ENCODE measurements at places on chromosomes 4 and X.

- DNase-seq: no peak
Observed at GRCh38 chr4:111905511-111905910, 239.7 kb upstream of the FAM241A start.

DNA sequence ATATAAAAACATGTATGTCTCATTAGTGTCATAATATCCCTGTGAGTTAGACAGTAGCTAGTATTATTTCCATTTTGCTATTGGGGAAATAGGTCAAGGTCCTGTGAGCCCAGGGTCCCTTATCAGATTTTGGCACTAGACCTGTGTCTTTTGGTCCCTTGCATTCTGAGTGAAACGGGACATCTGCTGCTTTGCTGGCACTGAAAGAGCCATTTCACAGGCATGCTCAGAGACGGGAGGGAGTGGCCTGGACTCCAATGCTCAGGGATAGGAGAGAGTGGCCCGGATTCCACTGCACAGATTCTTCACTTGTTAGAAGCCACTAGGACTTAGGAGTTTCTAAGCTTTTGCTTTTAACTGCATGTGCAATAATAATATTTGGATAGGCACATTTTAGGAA is 177.2 kb downstream of the TSPAN5 start:
- no peak for DNase-seq

DNA sequence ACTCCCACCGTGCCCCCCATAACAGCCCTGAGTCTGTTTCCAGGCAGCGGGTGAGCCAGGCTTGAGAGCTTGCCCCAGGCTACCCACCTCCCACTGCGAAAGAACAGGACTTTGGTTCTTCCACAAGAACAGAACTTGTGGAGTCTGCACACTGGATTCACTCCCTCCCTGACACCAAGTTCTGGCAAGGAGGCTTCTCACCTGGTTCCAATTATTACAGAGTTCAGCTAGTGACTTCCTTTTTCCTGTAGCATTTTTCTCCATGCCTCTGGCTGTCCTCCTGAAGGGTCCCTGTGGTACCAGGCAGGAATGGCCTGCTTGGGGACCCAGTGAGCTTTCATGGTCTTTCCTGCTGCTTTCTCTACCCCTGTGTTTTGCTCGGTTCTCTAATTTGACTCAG is 208.6 kb upstream of the SFRP2 start:
- no peak for DNase-seq

GRCh38 chrX:4809571-4809970 is 1096.1 kb upstream of the PRKX start:
- no peak for DNase-seq

DNA sequence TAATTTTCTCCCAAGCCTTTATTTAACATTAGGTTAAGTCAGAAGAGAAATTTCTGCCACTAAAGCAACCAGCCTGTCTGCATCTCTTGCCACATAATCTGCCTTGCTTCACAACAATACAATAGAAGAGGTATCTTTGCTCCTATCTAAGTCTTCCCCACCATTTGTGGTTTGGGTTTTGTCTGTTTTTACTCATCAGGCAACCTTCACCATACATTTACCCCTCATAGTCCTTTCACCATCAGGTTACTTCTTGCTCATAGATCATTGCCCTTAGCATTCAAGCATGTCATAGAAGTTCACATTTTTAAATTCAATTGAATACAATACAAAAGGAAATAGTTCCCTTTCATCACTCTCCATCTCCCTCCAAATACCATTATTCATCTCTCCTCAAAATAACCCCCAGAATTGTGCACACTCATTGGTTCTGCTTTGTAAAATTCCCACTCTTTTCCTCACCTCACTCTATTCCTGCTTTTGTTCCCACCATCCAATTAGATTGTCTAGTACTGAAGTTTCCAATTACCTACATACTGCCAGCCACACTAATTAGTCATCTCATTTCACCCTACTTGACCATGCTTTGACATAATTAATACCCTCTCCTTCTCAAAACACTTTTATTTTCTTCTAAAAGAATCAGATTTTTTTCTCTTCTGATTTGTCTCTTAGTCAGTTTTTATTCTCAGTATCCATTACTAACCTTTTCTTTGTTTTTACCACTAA is 1957.0 kb upstream of the AGA start:
- DNase-seq: no peak

DNA sequence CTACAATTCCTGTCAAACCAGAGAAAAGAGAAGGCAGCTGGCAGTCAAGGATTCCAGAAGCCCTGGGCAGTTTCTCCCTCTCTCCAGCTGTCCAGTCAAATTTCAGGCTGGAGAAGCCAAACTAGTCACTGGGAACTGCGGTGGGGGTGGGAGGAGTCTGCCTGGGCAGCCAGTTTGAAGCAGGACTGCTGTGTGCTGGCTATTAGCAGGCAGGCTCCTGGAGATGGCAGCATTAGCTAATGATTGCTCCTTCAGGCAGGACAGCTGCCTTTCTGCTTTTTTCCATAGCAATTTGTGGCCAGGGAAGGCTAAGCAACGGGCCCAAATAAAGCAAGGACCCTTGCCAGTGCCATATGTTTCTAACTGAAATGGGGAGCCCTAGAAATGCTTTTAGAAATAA is 44.7 kb upstream of the FGF13 start:
- no peak for DNase-seq

GRCh38 chrX:48919947-48920717 is 1.3 kb upstream of the PIM2 start:
- no peak for DNase-seq
